ENCODE measurements at places on chromosomes 16 and 17.

- DNase-seq, result no peak
These were observed 122.2 kb downstream of the SMG6 start for GRCh38 chr17:2181206-2181896.

DNA sequence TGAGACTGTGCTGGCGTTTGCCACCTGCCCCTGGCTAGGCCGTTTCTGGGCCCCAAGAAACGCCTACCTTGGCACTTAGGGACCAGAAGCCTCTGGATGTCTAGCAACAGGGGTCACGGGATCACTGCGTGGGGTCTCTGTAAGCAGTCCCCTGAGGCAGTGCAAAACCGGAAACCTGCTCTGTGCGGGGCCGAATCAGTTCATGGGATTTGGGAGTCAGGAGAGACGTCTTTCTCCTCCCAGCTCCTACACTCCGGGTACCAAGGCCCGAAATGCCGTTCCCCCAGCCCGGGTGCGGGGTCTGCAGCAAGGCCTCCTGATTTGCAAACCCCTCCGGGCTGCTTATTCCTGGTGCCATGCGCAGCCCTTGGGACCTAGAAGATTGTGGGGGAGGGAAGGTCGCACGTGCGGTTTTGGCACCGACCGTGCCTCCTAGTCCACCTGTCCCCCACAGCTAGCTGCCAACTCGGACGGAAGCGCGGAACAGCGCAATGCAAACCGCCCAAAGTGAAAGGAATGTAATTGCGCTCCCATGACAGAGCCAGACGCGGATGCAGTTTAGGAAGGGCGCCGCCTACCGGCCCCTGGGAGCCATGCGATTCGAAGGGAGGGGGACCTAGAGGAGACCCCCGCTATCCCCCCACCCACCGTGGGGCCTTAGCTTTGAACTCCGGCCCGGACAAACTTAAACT is 6.5 kb downstream of the IRX5 start:
- DNase-seq, result no peak

- no peak for DNase-seq
These were observed 106.5 kb downstream of the ABCC6 start for GRCh38 chr16:16116841-16117240.

GRCh38 chr17:3917391-3917931 is 1.2 kb upstream of the P2RX1 start:
- no peak for DNase-seq

- DNase-seq, result no peak
These were observed 114.5 kb upstream of the C17orf78 start for GRCh38 chr17:37261286-37261685.

DNA sequence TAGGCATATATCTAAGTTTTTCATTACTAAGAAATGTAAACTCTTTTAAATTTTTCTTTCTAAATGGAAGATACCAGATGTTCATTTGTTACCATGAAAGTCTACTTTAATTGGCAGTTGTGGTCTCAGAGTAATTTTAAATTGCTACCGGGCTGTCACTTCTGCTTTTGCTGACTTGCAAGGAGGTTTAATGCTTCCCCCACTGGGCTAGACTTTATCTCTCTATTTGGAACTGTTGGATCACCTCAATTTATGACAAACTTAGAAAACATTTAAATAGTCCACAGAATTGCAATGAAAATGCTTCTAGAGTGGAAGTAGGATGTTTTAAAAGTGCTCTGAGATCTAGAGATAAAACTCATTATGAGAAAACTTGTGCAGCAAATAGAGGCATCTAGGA is 479.8 kb upstream of the GOT2 start:
- DNase-seq, result no peak

DNA sequence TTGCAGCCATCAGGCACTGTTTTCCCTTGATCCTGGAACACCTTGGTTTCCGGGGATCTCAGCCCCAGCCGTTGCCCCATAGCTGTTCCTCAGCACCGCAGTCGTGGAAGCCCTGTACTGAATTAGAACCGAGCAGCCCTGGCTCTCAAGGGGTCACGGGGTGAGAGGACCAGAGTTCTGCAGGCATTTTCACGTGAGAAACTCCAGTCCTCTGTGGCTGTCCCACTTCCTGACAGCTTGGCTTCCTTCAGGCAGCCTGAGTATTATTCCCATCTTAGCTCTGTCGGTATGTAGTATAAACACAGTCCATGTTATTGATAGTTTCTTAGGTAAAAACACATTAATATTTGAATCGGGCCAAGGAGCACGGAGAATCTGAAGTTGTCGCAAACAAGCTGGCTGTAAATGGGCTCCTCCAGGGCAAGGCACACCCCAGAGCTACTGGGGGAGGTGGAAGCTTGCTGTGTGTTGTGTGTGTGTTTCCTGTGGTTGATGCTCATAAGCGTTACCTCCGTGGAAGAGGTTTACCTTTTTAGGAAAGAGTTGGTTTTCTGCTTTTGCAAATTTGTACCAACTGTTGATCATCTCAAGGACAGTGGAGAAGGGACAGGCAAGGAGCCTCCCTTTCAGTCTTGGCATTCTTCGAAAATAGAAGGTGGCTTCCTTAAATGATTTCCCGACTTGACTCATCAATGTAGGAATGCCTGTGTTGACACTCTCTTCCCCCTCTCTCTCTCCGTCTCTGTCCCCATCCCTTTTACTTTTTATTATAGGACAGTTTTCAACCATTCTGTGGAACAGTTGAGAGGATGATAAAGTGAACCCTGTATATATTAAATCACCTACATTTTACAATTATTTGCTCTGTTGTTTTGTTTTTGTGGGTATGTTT is 208.9 kb upstream of the CHMP6 start:
- no peak for DNase-seq
